ENCODE measurements at places on chromosomes 7 and 10. TPM values are rescaled to one million over a fixed set of nuclear protein-coding genes. Genes with fewer than 3 reads are reported as not detected.

The ADRA2A gene
- 0.09 TPM for total RNA-seq

The GRM8 gene
- total RNA-seq: 0.38 TPM

The CALHM3 gene
- 0.09 TPM for total RNA-seq

The RASA4B gene
- total RNA-seq: 7.2 TPM

The ADAP1 gene
- 6.2 TPM for total RNA-seq

The OR6B1 gene
- total RNA-seq: not detected

The UFSP1 gene
- total RNA-seq: 2.7 TPM

The SLC16A9 gene
- total RNA-seq: 1.6 TPM

The MRLN gene
- 0.47 TPM for total RNA-seq
